ENCODE measurements at places on chromosomes 12 and 14. TPM values are rescaled to one million over a fixed set of nuclear protein-coding genes. Genes with fewer than 3 reads are reported as not detected.

PTPN21 gene
- 7.3 TPM for total RNA-seq

ACADS gene
- total RNA-seq: 24.7 TPM

DNA sequence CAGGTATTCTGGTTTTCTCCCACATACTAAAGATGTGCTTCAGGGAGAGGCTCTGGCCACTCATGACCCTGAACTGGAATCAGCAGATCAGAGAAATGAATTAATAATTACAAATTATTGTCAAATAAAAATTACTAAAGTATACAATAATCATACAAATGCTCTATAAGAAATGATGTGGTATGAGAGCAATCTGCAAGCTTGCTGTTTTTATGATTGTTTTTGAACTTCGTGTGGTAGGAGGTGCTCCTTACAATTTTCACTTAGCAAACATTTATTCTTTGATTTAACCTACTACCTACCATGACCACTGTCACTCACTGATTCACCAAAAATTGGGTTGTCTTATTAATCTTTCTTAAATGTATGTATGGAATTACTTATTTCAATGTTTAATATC, 16.2 kb downstream of the ATP2B1 start:
- DNase-seq: no peak

- DNase-seq: no peak
These were observed 28.8 kb downstream of the MAP3K9 start for GRCh38 chr14:70780396-70781075.

- DNase-seq: no peak
These were observed 177.9 kb downstream of the PHLDA1 start for GRCh38 chr12:75853626-75854025.
